ENCODE measurements at places on chromosomes 11 and 22.

- DNase-seq = no peak
These were observed 7.4 kb downstream of the TOLLIP start for GRCh38 chr11:1302041-1302460.

DNA sequence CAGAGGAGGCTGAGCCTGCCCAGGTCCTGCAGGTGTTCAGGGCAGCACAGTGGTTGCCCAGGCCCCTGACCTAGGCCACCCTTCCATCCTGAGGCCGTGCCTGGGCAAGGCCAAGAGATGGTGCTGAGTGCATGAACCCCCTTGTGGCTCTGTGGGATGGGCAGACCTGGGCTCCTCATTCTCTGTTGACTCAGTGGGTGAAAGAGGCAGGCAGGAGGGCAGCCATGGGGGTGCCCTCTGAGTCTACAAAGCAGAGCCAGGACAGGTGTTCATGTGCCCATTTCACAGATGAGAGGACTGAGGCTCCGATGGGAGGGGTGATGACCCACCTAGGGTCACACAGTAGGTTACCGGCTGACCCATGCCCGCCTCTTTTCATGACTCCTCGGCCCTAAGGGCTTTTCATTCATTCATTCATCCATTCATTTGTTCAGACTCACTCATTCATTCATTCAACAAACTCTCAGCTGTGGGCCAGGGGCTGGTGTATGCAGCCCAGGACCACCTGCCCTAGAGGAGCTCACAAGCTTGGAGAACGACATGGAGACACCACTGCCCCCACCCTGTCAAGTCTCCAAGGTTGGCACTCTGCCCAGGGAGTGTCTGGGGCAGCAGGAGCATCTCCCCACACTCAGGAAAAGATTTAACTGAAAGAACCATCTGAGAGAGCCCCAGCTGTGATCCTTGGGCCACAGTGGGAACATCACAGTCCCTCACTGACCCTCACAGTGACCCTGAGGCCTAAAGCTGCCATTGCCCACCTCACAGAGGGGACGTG lies 40.5 kb downstream of the IGLL5 start:
- DNase-seq = no peak

DNA sequence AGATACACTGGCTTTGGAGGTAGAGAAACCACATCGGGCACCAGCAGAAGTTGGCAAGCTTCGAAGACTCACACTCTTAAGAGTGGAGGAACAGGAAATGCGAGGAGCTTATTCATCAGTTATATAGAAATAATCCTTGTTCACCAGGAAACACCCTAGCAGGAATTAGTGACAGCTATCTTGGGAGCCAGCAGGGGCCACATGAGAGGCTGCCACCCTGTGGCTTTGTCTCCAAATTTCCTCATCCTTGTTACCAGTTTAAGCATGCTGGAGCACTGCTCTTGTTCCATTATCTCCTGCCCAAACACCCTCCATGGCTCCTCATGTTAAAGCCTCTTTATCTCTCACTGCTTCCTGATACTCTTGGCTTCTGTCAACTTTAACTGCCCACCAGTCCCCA lies 131.0 kb downstream of the PLEKHA7 start:
- no peak for DNase-seq

DNA sequence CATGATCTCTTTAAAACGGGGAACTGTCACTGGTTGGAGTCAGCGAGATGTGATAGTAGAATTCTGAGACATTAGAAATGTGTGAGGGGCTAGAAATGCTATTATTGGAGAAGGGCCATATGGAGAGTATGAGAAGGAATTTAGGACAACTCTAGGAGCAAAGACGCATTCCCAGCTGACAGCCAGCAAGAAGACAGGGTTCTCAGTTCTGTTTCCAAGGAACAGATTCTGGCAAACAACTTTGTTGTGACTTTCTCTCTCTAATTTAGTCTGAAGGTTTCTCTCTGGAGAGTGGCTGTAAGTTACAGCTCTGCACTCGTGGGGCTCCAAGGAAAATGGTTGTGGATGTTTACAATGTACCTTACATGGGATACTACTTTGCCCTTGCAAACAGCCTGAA lies 876.3 kb downstream of the FAM181B start:
- DNase-seq = no peak

GRCh38 chr11:130489716-130490115 lies 41.3 kb downstream of the ADAMTS15 start:
- DNase-seq = no peak

DNA sequence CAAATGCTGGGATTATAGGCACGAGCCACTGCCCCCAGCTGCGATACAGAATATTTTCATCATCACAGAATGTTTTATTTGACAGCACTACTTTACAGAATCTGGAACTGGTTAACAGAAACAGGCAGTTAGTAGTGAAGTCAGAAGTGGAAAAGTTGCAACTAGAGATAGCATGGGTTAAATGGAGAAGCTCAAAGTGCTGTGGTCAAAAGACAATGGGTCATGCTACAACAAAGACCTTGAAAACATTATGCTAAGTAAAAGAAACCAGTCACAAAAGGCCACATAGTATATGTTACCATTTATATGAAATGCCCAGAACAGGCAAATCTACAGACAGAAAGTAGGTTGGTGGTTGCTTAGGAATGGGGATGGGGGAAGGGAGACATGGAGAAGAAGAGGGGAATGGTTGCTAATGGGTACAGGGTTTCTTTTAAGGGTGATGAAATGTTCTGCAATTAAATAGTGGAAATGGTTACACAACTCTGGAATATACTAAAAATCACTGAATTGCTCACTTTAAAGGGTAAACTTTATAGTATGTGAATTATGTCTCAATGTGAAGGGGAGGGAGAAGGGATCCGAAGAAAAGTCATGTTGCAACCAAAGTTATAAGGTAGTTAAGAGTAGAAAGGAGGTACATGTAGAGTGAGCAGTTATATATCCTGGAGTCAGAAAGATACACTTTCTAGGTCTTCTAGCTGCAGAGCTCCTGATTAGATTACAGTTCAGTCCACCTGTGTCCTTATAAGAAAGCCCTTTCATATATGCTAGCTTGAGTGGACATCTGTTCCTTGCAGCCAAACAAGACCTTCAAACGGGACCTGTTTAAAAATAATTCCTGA lies 46.3 kb upstream of the RAPSN start:
- DNase-seq = no peak

DNA sequence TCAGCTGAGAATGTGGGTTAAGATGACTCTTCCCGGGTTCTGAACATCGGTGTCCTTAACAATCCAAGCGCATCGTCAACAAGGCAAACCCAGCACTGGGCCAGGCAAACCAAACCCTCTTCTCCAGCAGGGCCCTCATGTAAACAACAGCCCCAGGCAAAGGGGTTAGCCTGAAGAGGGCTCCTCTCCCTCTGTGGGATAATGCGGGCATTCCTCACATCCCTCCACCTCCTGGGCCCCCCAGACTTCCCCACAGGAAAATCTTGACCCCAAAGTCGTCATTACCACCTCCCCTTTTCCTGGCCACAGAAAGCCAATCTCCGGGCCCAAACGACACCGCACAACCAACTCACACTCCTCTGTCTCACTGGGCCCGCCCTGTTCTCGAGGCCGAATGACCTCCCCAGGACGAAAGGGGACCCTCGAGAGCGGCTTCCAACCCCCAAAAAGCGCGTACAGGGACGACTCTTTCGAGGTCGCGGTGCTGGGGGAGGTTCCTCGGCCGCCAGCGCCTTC lies 566 bp downstream of the DDB1 start:
- DNase-seq = no peak

- no peak for DNase-seq
These were observed 187.5 kb downstream of the SWAP70 start for GRCh38 chr11:9851366-9851765.

DNA sequence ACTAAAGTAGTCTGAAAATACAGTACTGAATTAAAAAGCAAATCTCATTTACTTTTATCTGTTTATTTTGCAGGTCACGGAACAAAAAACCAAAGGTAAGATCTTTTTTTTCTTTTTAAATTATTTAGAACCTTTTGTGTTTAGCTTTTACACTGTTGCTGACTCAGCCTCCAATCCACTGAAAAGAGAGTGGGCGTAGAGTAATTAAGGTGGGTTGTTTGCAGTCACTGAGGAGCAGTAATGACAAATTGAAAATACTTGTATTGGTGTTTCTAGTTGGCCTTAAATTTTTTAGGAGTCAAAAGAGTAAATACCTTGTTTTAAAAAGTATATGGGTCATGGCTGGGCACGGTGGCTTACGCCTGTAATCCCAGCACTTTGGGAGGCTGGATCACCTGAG lies 73.4 kb downstream of the TNRC6B start:
- no peak for DNase-seq

DNA sequence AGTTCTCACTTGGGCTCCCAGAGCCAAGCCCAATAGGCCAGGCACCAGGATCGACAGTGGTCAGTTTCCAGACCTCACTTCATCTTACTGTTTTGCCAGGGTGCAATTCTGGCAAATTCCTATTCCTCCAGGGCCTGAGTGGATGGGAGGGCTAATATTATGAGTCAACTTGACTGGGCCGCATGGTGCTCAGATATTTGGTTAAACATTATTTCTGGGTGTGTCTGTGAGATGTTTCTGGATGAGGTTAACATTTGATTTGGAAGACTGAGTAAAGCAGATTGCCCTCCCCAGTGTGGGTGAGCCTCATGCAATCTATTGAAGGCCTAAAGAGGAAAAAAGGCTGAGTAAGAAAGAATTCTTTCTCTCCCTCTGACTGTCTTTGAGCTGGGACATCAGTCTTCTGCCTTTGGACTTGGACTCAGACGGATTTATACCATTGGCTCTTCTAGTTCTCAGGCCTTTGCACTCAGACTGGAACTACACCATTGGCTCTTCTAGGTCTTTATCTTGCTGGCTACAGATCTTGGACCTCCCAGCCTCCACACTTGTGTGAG lies 132.9 kb upstream of the ZBED5 start:
- DNase-seq = no peak

DNA sequence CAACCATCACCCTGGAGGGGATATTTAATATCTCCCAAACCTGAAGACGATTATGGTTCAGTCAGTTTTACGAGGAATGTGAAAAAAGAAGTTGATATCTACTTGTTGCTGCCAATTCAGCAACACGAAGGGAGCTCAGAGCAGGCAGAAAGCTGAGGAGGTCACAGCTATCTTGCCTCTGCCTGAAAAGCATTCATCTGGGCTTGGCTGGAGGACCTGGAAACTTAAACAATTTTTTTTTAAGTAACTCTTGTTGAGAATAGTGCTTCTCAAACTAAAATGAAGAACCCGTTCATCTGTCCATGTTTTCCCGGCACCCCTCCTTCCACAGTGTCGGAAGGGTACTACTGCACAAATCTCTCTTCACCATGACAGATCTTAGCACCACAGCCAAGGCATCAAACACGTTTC lies 98.9 kb downstream of the MICAL3 start:
- DNase-seq = no peak
